ENCODE measurements at places on chromosomes 4 and X. TPM values are rescaled to one million over a fixed set of nuclear protein-coding genes. Genes with fewer than 3 reads are reported as not detected.

PASD1 gene
- total RNA-seq, result not detected

TMEM156 gene
- total RNA-seq, result 1.1 TPM

BMP3 gene
- total RNA-seq, result not detected

MGAT4D gene
- total RNA-seq, result under 0.01 TPM

GRCh38 chrX:89034679-89035078 is 287.7 kb downstream of the CPXCR1 start:
- no peak for DNase-seq

All from hematopoietic multipotent progenitor cell (in vitro differentiated cells).